ENCODE measurements at places on chromosomes 6 and 20.

DNA sequence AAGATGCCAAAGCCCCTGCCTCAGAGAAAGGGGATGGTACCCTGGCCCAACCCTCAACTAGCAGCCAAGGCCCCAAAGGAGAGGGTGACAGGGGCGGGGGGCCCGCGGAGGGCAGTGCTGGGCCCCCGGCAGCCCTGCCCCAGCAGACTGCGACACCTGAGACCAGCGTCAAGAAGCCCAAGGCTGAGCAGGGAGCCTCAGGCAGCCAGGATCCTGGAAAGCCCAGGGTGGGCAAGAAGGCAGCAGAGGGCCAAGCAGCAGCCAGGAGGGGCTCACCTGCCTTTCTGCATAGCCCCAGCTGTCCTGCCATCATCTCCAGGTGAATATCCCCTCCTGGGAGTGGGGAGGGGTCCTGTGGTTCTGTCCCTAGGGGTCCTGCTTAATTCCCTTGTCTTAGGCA lies 1.1 kb downstream of the MYLK2 start:
- no peak for DNase-seq

DNA sequence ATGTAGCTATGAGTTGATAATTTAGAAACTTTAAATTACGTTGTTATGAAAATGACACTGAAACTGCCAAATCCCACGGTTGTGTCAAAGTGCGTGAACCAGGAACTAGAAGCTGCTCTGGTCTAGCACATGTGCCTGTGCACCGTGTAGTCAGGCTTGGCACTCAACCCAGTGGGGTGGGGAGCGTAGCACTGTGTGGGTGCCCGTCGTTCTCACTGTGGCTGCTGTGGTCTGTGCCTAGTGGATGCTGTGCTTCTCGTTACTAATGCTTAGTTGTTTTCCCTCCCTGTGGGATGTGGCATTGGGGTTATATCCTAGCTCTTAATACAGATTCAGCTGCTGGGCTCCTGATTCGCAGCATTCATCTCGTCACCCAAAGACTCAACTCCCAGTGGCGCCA lies 46.2 kb upstream of the ADIG start:
- peak; percentile 22 for DNase-seq

DNA sequence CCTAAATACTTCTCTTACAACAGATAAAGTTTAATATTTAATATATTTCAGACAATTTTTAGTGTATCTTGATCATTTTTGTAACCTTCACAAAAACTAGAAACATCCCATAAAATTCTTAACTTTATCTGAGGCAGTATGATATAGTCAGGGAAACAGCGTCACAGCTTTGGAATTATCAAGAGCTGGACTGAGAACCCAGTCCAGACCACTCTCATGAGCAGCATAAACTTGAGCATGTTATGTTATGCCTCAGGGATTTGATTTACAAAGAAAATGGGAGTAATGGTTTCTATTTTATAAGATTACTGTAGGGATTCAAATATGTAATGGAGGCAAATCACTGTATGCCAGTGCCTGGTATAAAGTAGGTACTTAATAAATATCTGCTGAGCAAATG lies 8.3 kb upstream of the MARCKS start:
- no peak for DNase-seq

GRCh38 chr20:4919047-4919704 lies 82.1 kb downstream of the SLC23A2 start:
- DNase-seq, result no peak

DNA sequence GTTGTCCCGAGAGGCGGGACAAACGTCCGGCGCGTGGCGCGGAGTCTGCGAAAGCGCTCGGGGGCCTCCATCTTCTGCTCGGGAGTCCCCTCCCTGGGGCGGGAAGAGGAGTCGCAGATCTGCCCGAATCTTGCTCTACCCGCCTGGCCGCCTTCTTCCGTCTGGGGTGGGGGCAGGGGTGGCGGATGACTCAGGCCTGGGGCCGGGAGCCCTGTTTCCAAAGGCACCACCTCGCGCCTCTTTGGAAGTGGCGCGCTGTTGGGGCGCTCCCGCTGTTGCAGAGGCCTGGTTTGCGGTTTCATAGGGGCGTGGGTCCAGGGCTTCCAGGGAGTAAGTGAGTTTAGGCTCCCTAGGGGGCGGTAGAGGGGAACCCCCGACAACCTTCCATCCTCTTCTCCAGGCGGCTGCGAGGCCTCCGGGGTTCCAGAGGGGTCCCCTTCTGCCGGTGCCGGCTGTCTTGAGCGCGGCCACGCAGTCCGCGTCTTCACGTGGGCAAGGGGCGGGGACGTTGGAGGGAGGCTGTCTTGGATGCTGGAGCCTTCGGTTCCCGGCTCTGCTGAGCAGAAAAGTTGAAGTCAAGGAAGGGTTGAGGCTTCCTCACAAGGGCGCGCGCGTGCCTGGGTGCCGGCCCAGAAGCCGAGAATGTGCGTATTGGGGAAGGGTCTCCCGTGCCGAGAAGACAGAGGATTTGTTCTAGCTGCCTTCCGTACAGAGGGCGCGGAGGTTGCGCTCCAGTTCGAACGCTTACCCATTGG lies 2.6 kb upstream of the TFAP2C start:
- no peak for DNase-seq

- DNase-seq, result no peak
Measured at GRCh38 chr6:125693480-125693879, 56.0 kb upstream of the HEY2 start.

- no peak for DNase-seq
Measured at GRCh38 chr6:16704401-16705045, 56.7 kb downstream of the ATXN1 start.

DNA sequence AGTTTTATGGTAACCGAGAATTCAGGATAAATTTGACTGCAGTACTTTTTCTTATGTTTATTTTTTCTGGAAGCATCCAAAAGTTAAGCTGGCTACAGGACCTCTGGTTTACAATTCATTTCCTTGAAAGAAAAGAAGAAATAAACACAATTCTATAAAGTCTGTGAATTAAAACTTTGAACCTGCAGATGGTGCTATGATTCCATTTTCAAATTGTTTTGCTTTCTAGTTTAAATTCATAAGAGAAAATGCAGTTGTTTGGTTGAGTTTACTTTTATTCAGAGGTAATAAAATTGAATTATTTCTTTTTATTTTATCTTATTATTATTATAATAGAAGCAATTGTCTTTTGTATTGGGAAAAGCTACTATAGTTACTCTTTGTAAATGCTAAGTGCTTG lies 1.8 kb upstream of the VIP start:
- DNase-seq, result no peak

DNA sequence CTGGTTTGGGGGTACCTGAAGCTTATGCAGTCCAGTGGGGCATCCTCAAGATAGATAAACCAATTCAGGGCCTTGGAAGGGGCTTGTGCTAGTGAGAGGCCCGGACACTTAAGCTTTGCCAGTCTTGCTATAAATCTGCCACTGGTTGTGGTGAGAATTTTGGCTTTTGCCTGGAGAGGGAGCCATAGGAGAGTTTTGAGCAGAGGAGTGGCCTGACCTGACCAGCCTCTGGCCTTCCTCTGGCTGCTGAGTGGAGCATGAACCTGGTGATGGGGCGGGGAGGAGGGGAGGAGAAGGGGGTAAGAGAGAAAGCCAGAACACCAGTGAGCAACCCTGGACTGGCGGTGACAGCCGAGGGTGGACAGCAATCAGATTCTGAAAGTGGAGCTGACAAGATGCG lies 7.1 kb downstream of the TMEM74B start:
- DNase-seq, result no peak

GRCh38 chr20:1490643-1491195 lies 501 bp downstream of the SIRPB2 start:
- DNase-seq, result no peak

GRCh38 chr6:138685257-138685656 lies 88.3 kb upstream of the CCDC28A start:
- DNase-seq, result no peak

DNA sequence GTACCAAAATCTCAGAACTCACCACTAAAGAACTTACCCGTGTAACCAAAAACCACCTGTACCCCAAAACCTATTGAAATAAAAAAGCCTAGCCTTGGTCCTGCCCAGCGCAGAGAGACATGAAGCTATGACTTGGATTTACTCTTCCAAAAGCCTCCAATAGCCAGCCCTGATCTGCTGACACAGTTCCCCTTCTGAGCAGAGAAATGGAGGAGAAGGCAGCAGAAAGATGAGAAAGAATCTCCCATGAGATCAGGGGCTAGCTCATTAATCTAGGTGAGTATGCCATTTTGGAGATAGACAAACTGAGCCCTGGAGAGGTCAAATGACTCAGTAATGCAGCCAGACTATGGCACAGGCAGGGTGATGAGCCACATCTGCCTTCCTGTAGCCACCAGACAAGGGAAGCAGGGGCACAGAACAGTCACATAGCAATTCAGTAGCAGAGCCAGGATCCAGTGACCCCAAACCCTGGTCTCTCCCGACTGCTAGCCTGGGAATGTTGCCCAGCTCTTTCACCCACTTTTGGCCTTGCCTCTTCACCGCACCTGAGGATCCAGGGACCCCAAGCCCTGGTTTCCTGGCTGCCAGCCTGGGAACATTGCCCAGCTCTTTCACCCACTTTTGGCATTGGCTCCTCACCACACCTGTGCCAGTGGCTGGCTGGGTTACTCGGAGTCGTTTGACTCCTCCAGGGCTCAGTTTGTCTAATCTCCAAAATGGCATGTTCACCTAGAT lies 7.2 kb upstream of the SDCBP2 start:
- no peak for DNase-seq

DNA sequence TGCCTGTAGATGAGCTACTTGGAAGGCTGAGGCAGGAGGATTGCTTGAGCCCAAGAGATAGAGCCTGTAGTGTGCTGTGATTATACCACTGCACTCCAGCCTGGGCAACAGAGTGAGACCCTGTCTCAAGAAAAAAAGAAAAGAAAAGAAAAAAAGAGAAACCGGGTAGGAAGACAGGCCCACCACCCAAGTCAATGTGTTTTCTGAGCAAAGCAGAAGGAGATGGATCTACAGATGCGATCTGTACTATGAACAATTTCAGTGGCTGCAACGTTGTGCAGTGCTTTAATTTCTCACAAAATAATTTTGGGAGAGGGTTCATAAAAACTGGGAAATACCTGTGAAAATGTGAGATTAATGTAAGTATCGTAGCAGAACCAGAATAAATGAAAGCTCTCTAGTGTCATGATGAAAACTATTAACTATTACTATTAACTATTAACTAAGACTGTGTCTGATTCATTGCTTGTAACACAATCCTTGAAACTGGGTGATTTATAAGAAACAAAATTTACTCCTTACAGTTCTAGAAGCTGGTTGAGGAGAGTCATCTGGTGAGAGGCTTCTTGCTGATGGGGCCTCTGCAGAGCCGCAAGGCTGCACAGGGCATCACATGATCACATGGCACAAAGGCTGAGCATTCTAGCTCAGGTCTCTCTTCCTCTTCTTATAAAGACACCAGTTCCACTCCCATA lies 233.1 kb upstream of the ZNF217 start:
- no peak for DNase-seq

DNA sequence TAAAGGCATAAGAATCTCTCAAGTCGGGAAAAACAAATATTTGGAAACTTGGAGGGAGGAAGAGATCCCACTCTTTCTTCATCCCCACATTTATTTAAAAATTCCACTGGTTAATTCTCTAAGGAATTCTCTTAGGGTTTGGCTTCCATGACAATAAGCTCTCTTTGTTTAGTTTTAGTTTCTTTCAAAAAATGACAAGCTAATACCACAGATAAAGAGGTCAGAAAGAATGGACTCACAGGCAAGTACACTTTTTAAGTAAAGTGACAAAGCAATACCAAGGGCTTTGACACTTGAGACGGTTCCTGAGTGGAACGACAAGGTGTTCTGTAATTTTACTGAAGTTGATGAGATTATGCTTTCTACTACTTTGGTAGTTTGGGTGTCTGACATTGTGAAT lies 872.1 kb downstream of the PHF3 start:
- DNase-seq, result no peak

DNA sequence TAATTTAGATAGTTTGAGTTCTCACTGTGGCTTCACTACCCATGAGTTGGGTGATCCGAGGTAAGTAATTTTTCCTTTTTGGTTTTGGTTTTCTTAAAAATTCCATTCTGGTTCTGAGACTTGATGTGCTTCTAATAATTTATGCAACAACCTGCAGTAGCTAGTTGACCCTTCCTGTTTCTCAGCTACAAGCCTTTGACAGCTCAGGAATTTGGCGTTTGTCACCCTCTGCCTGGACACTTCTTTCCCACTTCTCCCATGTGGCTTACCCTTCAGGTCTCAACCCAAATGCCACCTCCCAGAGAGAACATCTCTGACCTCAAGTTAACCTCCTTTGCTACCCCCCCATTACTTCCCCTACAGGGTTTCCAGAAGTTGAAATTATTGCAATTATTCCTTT lies 49.7 kb upstream of the TSHZ2 start:
- DNase-seq, result no peak

- DNase-seq, result no peak
Measured at GRCh38 chr20:34190262-34190661, 51.0 kb upstream of the ASIP start.

DNA sequence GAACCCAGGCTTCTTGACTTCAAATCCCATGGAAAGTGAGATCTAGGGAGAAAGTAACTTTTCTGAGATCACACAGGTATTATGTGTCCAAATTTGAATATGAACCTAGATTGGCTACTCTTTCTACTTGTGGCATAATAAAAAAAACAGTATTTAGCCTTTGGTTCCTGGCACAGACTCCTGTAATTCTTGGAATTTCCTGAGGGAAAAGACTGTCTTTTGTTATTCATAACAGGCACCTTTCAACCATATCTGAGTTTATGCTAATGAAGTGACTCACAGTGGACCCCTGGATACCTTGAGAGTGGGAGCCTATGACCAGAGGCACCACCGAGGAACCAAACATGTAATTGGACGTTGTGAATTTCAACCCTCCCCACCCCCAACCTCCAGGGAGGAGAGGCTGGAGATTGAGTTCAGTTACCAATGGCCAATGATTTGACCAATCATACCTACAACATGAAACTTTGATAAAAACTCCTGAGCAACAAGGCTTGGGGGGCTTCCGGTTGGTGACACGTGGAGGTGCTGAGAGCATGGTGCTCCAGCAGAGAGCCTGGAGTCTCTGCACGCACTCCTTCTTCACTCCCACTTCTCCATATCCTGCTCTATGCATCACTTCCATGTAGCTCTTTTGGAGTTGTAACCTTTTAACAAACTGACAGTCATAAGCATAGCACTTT lies 48.8 kb downstream of the LAMA4 start:
- no peak for DNase-seq

GRCh38 chr6:79467716-79468115 lies 69.5 kb downstream of the LCA5 start:
- no peak for DNase-seq

DNA sequence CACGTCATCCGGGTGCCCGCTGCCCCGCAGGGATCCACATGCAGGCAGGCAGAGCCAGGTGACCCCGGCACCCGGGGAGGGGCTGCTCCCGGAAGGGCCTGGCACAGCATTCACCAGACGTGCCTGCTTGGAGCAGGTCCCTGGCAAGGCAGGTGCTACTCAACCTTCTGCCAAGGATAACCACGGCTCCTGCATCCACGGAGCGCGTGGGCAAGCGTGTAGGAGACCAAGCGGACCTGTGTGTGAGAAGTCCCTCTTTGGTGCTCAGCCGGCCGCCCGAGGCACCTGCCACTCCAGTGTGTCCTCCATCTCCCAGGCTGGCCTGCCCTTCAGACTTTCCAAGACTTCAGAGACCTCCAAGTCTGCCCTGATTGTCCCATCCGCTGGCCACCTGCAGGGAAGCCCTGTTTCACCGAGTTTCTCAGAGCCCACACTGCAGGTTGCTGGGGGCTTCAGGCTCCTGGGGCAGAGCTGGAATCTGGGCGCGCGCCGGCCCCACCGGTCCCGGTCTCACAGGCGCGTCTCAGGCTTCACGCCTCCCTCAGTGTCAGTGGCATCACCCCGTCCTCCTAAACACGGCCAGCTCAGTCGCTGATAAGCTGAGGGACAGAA lies 124.3 kb downstream of the DLL1 start:
- DNase-seq, result no peak

- no peak for DNase-seq
Measured at GRCh38 chr20:59399426-59400099, 99.2 kb downstream of the EDN3 start.

Measured in stimulated activated CD4-positive, alpha-beta T cell treated with anti-CD3 and anti-CD28 coated beads, TNF-alpha, amount 100 ng/mL, for 24 hours (primary cell).